ENCODE measurements at places on chromosomes 4 and X. TPM values are rescaled to one million over a fixed set of nuclear protein-coding genes. Genes with fewer than 3 reads are reported as not detected.
A peak's percentile ranks its signal among the peaks of the same experiment; 100 is the strongest.

The TMPRSS11B gene
- total RNA-seq, result not detected

The ZDHHC15 gene
- 1.5 TPM for total RNA-seq

The CD40LG gene
- 0.11 TPM for total RNA-seq

The PABPC1L2B gene
- total RNA-seq, result 1.7 TPM

The PDLIM3 gene
- total RNA-seq, result 6.2 TPM

The EXOSC9 gene
- total RNA-seq, result 37.1 TPM

The INTU gene
- 18.6 TPM for total RNA-seq

The HTATSF1 gene
- total RNA-seq, result 44.5 TPM

The ADGRA3 gene
- 48.3 TPM for total RNA-seq

The PAGE5 gene
- total RNA-seq, result not detected

The CTAG1A gene
- not detected for total RNA-seq

- DNase-seq, result no peak
These were observed 33.1 kb upstream of the ANXA10 start for GRCh38 chr4:168059251-168059650.

GRCh38 chr4:4735136-4735750 is 124.2 kb upstream of the MSX1 start:
- DNase-seq, result no peak

DNA sequence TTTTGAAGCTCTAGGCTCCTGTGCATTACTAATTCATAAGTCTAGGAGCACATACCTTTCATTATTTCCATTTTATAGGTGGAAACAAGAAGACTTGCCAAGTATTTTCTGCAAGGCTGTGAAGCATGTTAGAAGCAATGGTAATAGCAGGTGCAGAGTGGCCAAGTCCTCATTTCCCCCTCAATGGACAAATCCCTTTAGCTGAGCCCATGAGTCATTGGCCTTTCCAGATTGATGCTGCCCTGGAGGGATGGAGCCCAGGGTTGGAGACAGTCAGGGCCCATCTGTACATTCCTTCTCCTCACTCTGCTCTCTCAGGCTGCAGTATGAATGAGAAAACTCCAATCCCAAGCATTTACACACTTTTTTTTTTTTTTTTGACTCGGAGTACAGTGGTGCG is 6.6 kb downstream of the MGST2 start:
- no peak for DNase-seq

DNA sequence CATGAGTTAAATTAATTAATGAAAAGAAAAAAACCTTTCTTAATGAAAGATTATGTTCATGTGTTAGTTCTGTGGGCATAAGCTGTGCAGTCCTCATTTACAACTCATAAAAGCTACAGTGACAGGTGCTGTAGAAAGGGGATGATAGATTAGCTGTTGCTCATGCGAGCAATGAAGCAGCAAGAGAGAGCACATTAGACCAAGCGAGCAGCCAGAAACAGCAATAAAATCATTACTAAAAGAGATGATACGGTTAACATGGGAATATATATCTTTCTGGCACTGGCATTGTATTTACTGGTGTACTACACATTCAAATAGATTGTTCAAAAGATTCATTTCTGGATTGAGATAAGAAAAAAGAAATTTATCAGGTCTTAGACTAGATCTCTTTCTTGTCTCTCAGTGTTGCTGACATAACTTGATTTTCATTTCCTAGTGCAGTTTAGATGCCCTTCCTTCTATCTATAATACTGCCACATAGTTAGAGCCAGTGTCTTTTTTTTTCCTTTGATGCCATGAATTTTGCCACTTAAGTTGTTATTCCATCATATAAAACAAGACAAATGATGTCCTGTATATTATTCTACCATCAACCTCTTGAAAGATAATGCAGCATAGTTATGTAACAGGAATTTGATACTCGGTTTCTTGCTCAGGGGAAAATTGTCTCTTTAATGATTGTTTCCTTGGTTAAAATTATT is 164.6 kb downstream of the BANK1 start:
- DNase-seq, result no peak

GRCh38 chr4:61395754-61396153 is 195.6 kb downstream of the ADGRL3 start:
- no peak for DNase-seq

DNA sequence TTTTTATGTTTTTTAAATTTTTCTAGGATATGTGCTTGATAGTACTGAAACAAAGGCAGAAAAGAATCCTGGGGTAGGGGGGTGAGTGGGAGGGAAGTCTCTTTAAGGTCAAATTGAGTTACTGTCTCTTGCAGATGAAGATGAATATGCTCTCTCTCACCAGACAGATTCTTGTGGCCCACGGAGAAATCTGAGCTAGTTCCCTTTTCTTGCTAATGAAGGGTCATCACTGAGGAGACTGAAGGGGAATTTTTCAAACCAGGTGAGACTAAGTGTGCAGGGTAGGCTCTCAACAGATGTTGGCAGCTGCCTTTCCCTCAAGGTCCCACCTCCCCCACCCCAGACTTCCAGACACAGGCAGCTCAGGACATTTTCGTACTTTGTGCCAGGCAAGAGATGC is 21.5 kb downstream of the FAM9C start:
- no peak for DNase-seq

- DNase-seq, result no peak
These were observed 304.9 kb upstream of the RPS6KA3 start for GRCh38 chrX:20571611-20572010.

DNA sequence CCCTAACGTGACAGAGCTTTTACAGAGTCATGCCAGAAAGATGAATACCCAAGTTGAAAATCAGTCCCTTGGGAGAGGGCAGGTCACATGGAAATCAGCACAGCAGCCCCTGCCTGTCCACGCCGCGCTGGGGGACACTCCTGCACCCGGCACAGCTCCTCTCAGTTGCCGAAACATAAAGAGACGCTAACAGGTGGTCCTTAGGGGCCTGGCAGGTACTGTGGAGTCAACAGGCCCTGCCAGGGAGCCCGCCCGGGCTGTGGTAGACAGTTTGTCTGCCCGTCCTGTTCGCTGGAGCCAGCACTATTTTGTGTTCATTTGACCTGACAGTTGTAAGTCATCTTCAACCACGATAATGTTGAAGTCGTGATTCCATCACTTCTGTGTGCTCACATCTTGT is 30.5 kb downstream of the NELFA start:
- no peak for DNase-seq

DNA sequence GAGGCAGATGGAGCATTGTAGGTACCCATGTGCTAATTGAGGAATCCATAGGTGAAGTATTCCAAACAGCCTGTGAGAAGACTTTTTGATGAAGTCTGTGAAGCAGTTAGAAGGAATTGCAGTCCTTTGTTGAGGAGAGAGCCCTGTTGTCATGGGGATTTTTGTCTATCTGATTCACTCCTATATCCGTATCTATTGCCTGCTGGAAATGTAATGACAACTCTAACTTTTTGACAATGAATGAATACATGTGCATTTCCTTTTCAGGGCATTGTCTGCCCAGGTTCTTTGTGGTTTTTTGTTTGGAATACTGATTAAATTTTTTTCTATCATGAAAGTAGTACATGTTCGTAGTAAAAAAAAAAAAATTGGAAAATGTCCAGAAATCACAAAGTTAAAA is 31.1 kb downstream of the STK32B start:
- DNase-seq, result no peak

DNA sequence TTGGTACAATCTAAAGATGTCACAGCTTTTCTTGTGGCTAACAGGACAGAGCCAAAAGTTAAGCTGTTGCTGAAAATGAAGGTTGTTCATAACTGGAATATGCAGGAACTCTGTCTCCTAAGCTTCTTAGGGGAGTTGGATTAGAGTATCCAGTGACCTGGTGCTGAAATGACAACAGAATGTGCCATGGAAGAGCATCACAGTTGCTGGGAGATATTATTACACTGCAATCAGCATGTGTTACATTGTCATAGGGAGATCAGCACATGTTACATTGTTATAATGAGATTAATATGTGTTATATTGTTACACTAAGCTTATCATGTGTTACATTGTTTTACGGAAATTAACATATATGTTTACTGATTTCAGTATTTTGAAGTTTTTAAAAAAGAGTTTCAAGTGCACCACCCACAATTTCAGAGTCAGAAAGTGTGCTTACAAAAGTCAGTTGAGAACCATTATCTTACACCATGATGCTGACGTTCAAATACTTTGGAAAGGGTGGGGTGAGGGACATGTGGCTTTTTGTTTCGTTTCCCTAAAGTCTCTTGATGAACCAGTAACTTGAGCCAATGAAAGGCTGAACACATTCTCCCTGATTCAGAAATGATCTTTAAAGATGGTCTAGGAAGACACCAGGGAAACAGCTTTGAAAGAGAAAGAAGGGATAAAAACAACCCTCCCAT is 113.4 kb downstream of the DRD5 start:
- no peak for DNase-seq

- no peak for DNase-seq
These were observed 137.0 kb downstream of the MAGEB5 start for GRCh38 chrX:26352891-26353430.

GRCh38 chr4:3340038-3340699 is 47.3 kb downstream of the RGS12 start:
- no peak for DNase-seq

DNA sequence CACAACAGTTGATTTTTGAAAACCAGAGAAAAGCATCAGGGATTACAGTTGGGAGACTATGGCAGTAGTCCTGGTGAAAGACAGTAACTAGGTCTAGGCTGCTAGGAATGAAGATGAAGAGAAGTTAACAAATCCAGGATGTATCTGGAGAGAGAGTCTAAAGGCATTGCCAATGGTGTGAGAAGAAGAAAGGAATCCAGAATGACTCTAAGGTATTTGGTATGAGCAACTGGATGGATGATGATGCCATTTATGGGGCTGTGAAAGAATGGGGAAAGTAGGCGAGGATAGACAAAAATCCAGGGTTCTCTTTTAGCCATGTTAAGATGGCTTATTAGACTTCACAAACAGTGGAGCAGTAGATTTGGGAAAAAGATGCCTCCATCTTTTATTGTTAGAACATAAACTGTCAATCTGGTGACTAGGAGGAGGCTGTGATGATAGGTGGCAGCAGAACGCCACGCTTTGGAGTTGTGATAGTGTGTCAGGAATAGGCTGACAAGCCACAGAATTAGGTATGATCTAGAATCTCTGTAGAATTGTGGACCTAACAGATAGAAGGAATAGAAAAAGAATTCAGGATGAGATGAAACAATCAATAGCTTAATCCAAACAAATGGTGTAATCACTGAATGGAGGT is 27.3 kb upstream of the JADE1 start:
- peak; percentile 40 for DNase-seq

- DNase-seq, result no peak
These were observed 45.0 kb upstream of the NKX1-1 start for GRCh38 chr4:1451106-1451751.

DNA sequence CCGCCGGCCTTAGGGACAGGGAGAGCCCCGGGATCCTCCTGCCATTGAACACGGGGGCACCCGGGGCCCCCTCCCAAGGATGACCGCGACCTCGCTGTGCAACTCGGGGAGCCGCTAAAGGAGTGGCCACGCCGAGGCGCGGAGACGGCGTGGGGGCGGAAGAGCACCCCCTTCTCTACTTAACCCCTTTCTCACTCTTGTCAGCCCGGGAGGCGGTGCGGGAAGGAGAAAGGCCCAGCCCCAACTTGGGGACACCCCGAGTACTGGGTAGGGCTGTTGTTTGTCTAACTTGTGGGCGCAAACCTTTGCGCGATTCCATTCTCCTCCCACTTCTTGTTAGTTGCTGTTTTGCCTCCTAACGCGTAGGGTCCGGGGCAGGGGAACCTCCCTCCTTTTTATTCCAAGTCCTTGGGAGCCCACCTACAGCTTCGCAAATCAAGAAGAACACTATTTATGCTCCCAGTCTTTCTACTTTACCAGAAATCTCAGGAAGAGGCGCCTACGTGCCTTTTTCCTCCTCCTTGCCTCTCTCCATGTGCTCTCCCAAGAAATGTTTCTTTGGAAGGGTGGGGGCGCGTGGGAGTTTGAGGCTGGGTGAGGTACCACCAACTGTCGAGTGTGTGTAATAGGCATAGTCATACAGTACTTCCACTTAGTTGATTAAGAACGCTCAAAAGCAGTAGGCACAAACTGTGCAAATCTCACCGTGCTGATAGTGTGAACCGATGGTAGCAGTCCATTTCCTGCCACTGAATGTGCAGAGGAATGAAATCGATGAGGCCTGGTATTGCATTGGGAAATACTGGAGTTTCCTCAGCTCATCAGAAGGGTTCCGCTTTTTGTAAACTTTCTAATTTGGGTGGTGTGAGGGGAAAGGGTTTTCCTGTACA is 813 bp downstream of the DIAPH2 start:
- peak; percentile 12 for DNase-seq

- no peak for DNase-seq
These were observed 115.8 kb downstream of the NAA11 start for GRCh38 chr4:79209822-79210635.

DNA sequence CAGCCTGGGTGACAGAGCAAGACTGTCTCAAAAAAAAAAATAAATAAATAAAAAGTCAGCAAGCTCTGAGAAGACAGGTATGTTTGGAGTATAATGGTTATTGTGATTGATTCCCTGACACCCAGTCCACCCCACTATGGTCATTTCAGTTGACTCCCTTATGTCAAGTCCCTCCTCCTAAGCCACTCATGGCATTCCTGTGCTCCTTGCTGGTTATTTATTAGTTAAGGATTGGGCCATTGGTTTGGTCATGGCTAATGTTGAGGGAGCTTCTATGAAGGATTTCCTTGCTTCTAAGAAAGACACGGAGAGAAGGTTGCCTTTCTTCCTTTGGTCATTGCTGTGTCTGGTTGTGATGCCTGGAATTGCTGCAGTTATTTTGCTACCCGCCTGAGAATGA is 140.1 kb downstream of the UCHL1 start:
- no peak for DNase-seq

GRCh38 chrX:153301746-153302145 is 19.8 kb downstream of the PNMA6F start:
- no peak for DNase-seq

- DNase-seq, result no peak
These were observed 1.6 kb downstream of the RAB33A start for GRCh38 chrX:130173190-130173895.

GRCh38 chrX:31837445-31838049 is 765.7 kb upstream of the FTHL17 start:
- DNase-seq, result no peak

DNA sequence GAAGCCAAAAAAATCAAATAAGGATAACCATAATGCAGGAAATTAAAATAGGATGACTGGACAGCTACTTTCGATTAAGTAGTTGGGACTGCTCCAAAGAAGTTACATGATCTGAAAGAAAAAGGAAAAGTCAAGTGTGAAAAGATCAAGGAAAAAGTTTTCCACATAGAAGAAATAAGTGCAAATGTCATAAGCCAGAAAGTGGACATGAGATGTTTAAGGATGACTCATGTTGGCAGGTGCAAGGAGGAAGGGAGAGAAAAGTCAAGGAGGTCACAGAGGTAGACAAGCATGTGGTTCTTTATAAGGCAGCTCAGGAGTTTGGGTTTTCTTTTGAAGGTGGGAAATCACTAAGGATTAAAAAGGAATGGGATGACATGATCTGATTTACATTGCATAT is 89.8 kb upstream of the GPRIN3 start:
- DNase-seq, result no peak

DNA sequence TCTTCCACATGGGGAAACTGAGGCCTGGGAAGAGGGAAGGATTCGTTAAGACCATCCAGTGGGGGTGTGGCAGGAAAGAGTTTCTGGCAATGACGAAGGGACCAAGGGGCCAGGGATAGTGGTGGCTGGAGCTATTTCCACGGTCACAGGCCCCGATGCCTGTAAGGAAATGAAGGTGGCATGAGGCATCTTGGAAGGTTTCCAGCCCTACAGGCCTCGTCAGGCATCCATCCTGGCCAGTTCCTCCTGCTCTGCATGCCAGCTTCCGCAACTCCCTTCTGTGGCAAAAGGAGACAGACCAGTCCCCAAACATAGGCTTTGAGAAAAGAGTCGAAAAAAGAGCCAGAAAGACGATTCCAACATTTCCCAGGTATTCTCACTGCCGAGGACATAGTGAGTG is 9.2 kb upstream of the C4orf50 start:
- DNase-seq, result no peak

GRCh38 chr4:84751707-84752106 is 168.8 kb downstream of the CDS1 start:
- DNase-seq, result no peak

Data from WTC11 (cell line).